ENCODE measurements at places on chromosomes 11 and 22. TPM values are rescaled to one million over a fixed set of nuclear protein-coding genes. Genes with fewer than 3 reads are reported as not detected.
A peak's percentile ranks its signal among the peaks of the same experiment; 100 is the strongest.

DNA sequence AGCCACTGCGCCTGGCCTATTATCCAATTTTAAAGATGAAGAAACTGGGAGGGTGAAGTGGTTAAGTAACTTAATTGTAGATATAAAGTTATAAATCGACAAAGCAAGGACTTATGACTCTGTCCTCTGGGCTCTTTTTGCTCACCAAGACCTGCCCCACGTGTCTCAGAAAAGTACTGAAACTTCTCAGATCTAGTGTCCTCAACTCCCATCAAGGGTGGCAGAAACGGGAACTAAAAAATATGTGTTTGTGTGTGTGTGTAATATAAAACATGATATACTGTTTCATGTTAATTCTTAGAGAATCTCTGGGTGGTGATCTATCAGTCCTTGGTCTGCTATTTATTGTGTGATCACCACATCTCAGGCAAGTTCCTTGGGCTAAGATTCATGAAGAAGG, 104.9 kb downstream of the GAB2 start:
- no peak for DNase-seq

The OR5A1 gene
- total RNA-seq: not detected

DNA sequence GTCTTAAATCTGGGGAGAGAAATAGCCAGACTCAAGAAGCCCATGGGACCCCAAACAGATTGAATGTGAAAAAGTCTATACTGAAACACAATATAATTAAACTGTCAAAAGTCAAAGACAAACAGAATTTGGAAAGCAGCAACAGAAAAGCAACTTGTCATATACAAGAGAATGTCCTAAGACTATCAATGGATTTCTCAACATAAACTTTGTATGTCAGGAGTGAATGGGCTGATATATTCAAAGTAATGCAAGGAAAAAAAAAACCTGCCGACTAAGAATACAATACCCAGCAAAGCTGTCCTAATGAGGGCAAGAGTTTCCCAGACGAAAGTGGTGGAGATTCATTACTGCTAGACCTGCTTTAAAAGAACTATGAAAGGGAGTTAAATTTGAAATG, 73.2 kb downstream of the TBC1D22A start:
- no peak for DNase-seq

DNA sequence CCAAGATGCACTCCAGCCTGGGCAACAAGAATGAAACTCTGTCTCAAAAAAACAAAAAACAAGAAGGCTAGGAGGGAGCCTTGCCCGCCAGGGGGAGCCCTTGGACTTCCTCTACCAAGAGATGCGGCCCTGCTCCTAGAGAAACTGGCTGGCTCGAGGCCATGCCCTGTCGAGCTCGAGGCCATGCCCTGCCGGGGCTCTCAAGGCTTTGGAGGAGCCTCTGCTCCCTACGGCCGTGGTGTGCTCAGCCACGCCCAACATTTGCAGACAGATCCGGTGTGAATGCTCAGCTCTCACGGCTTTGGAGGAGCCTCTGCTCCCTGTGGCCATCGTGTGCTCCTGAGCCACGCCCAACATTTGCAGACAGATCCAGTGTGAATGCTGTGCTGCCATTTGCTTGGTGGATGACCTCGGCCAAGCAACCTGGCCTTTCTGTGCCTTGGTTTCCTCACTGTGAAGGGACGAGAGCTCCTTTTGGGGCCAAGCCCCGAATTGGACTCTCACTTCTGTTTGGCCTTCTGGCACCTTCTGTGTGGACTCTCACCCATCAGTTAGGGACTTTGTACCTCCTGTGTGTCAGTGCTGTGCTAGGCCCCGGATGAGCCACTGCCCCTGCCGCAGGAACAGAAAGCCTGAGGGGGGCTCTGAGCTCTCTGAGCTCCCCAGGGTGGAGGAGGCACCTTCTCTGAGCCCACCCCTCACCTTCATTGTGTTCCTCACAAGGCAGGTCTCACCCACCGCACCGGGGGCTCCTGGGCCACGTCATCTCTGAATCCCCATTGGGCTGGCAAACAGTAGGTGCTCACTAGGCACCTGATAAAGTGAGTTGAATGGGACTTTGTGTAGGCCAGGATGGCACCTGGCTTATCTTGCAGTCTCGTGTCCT, 14.1 kb downstream of the C11orf24 start:
- DNase-seq: peak; percentile 83

GRCh38 chr11:85799142-85799541, 11.8 kb downstream of the SYTL2 start:
- DNase-seq: no peak

The AGBL2 gene
- total RNA-seq: 0.67 TPM

All from HepG2 (cell line).